ENCODE measurements at places on chromosomes 5 and 9.

- no peak for DNase-seq
Measured at GRCh38 chr5:133314086-133314485, 262.3 kb downstream of the HSPA4 start.

GRCh38 chr9:643966-644365, 197.5 kb upstream of the DMRT1 start:
- DNase-seq: no peak

DNA sequence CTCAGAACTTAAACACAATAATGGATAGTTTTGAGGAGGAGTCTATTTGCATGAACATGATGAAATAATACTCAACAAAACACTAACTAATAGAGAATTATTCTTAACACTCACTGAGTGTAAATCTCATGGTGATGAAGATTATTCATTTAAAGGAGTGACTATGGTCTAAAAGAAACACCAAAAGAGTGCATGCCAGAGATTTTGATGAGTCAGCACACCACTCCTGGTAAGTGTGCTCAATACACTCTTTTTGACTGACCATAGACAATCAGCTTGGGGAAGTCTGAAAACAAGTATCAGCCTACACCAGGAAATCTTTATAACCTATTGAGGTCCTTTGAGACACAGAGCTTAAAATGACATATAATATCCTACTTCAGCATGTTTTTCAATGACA, 6.8 kb upstream of the FST start:
- no peak for DNase-seq

GRCh38 chr5:133449181-133449580, 163.2 kb downstream of the FSTL4 start:
- no peak for DNase-seq

DNA sequence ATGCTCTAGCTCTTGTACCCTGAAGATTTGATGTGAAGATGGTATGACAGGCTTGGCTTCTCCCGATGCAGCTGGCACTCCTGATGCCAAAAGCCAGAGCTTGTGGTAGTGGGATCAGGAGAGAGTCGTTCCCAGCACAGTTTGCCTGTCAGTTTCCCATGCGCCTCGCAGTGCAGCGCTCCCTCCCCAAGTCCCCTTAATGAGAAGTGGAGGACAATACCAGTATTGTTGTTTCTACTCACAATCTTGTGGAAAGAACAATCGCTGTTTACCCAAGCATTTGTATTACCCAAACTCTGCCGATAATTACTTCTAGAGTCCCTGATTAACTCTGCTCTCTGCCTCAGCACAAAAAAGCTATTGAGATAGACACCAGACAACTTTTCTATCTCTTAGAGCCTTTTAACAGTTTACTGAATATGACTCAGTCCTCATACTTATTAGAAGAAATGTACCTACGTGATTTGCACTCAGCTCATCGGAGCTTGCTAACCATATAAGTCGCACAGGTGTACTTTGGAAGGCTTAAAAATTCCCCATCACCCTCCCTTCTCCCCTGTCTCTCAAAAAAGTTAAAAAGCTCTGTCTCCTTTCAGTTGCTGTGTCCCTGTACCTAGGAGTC, 283.2 kb upstream of the TMEM161B start:
- DNase-seq: no peak
